ENCODE measurements at places on chromosomes 5 and 9.

- no peak for DNase-seq
Observed at GRCh38 chr9:70609542-70610286, 195.3 kb upstream of the KLF9 start.

DNA sequence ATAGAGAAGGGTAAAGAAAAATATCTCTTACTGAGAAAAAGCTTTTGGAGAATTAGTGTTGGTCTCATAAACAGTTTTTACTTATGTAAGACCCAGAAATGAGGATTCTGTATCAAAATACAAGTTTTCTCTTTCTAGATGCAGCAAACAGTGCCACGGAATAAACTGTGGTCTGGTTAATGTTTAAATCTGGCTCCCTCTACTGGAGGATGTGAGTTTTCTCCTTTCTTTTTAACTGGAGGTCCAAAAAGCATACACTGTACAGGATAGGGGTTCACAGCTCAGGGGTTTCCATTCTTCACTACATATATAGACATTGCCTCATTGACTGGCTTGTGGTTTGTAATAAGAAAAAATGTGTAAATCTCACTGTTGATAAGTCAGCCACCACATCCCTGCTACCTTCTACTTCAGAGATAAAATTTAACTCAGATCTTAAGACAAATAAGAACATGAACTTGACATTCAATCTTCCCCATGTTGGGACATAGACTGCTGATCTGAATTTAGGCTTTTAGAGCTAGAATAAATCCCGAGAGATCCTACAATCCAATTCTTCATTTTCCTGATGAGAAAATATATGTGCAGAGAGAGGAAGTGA lies 98.9 kb downstream of the CFAP95 start:
- no peak for DNase-seq

- no peak for DNase-seq
Observed at GRCh38 chr5:174725991-174726601, 1.7 kb downstream of the MSX2 start.

DNA sequence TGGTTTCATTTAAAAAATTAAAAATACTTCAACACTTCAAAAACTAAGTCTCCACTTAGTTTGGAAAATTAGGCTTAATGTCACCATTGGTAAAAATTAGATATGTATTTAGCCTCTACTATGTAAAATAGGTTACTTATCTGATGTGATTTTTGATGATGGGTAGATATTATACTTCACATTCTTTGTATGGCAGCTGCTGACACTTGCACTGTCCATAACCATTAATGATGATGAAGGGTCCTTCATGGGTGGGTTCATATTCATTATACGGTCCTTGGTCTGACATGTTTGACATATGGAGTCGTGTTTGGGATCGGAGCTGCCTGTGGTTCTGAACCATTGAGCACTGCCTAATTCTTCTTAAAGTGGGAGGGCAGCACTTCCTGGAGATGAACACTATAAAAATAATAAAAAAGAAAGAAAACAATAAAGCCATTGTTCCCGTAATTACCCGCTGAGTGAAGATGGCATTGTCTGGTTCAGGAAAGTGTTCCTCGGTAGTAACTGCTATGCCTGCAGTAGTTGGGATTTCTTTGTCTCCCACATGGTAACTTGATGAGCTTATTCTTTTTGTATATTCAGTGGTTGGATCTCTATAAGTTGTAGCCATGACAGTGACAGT lies 2.2 kb downstream of the LRRTM2 start:
- DNase-seq = no peak

DNA sequence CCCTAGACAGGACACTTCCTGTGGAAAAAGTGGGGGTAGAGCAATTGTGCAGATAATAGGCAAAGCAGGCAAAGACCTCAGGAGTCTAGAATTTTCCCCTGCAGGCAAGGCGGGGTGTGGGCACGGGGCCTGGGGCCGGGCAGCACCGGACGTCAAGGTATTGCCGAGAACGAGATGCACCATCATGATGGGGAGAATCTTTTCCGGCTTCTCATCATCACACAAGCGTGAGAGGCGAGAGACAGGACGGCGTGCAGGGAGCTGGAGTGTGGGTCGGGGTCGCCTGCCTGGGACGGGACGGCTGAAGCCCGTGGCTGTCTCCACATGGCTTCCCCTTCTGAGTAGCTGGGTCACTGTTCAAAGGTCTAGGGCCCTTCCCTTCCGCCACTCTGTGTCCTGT lies 44.5 kb downstream of the OLFM1 start:
- DNase-seq = no peak

DNA sequence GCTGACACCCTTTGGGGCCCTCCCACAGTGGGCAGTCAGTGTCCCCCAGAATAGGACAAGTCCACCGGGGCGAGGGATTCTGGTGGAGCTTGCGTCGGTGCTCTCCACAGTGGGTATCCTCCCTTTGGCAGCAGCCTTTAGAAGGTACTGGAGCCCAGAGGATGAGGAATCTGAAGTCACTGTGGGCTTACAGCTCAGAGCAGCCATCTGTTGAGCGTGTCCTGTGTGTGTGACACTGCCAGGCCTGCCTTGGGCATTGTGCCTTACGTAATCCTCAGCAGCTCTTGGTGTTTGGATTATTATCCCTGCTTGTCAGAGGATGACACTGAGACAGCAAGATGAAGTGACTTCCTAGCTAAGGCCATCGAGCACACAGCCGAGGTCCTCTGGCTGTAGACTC lies 12.6 kb downstream of the URM1 start:
- DNase-seq = no peak

GRCh38 chr5:179550511-179551342 lies at the start of gene RUFY1:
RUFY1 (plus strand) TSS chr5:179550554; CDS start chr5:179550570, 16 bp downstream.
- peak; percentile 81 for DNase-seq

DNA sequence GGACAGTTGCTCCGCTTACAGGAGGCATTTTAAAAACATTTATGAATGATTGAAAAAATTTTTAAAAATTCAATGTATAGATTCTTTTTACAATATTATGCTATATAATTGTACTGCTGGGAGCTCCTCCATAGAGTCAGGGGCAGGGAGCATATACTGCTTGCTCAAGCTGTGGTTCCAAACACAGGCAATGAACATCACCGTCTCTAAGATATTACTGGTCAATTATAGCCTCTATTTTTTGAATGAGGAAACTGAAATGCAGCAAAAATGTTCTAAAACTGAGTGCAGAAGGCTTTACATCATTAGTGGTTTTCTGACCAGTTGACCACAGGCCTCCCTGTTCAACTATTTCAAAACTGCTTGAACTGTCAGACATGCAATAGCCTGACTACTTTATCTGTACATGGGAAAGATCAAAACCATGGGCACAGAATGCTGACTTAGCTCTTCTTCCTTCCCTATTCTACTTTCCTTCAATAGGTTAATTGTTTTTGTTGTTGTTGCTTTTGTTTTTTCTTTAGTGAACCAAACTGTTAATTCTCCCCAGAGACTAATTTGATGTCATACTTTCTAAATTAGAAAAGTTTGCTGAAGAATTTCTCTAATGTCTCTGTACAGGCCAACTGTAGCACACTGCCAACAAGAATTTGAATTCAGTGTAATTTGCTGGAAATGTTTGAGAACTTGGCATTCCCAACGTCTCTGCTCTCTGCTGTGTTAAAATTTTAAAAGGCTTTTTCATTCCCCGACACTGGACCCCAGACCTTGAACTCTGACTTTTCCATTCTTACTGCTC lies 107.6 kb upstream of the MPDZ start:
- DNase-seq = no peak

- no peak for DNase-seq
Observed at GRCh38 chr5:39519566-39520231, 94.9 kb upstream of the DAB2 start.

- no peak for DNase-seq
Observed at GRCh38 chr9:90156318-90156717, 486.3 kb downstream of the DIRAS2 start.

- no peak for DNase-seq
Observed at GRCh38 chr5:173998531-173998930, 9.6 kb downstream of the C5orf47 start.

DNA sequence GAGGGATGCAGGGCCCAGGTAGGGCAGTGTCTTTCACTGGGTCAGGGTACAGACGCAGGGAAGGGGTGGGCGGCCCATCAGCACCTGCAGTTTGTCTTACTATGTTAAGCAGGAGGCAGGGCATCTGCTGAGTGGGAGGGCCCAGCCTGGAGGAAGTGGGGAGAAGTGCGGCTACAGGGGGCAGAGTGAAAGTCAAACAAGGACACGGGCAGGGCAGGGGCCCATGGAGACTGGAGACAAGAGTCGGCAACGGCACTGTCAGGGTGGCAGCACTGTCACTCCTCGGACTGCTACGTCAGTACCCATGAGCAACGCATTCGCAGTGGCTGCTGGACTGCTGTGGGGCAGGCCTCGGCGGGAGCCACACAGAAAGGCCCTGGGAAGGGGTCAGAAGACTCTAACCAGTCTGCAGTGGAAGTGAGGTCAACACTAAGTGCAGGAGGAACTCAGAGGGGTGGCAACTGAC lies 19.7 kb downstream of the CAMSAP1 start:
- DNase-seq = no peak

DNA sequence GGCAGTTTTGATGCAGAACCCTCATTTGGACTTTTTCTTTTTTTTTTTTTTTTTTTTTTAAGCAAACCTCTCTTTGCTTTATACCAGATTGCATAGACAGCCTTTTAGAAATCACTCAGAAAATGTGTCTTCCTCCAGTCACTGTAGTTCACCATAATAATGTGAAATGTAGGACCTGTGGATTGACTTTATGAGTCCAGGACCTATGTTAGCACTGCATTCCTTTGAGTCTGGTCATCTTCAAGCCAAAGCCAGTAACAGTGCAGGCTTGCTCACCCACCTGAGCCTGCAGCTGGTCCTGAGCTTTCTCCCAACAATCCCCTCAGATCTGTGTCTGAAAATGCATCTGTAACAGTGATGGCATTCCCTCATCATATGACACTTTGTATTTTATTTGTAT lies 110.7 kb upstream of the NFIL3 start:
- DNase-seq = no peak

DNA sequence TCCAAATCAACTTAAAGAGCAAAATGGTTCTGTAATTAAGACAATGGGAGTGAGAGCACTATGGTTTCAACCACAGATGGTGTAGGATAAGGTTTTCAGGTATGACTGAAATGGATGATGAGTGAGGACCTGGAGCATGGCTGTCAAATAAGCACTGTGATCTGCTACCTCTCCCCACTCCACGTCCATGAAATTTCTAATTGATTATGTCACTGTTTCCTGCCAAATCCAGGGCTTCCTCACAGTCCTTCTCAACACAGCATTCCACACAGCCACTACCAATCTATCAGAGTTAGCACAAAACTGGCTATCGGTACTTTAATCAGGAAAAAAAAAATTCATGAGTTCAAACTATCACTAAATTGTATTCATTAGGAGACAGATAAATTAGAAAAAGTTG lies 420.4 kb upstream of the WWC1 start:
- no peak for DNase-seq

DNA sequence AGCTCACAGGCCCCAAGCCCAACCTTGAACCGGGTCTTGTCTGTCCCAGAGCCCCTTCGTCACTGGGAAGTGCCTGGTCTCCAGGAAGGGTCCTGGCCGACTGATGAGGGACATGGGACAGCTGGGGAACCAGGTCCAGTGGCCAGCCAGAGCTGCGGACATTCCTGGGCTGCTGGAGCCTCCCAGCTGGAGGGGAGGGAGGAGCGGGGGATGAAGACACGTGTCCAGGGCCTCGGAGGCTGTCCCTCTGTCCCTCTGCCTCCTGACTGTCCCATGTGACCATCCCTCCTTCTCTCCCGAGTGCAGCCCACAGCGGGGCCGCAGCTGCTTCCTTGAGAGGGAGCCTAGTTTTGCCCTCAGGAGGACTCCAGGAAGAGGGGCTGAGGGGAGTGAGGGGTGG lies 41.7 kb upstream of the UBAC1 start:
- no peak for DNase-seq

DNA sequence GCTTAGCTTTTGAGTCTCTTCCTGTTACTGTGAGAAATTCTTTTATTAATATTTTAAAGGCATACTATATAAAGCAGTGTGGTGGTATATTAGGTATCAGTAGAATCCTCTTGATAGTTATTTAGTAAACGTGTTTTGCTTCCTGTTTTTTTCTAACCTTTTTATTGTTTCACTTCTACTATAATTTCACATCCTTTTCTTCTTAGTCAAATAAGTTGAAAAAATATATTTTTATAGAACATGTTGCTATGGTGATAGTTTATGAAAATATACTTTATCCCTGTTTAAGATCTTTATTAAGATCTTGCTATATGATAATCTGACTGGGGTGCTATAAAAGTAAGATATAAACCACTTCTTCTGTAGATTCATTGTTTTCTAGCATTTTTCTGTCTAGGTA lies 2.1 kb downstream of the POLK start:
- DNase-seq = no peak

DNA sequence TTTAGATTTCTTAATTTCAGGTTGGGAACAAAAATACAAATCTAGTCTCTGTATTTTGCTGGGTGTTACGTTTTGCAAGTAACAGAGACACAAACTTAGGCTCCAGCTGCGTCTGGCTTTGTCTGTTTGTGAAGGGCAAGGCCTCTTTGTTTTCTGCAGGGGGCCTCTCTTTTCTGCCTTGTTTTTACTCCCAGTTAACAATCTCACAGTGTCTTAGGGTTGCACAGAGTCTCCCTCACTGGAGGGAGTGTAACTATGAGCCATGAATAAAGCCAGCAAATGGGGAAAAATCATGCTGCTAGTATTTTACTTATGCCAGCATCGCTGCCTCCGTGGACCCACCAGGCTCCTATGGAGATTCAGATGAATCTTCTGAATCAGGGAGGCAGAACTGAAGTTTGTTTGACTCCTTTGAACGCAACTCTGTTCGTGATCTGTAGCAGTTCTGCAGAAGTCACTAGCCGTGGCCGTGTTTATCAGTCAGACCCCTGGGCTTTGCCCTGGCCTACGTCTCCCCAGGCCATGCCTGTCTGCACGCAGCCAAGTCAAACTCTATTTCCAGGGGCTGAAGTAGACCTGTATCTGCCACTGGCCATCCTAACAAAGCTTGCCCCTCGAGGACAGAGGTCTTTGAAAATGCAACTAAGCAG lies 77.2 kb downstream of the ATP10B start:
- no peak for DNase-seq

GRCh38 chr5:75574791-75575190 lies 36.5 kb upstream of the ANKDD1B start:
- no peak for DNase-seq

DNA sequence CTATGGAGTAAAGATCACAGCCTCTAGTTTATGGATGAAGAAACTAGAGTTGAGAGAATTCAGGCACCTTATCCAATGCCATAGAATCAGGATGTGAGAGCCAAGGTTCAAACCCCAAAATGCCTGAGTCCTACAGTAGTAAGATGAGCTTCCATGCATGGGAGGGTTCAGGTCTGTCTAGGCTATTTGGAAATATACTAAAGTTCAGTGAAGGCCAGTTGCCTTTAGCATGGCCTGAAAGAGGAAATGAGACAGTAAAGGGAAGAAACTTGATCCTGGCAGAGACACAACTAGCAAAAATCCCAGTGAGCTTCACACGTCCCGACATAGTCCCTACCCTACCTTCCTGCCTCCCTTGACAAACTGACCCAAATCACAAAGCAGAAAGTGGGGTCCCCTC lies 317.0 kb downstream of the RASEF start:
- DNase-seq = no peak
